Tongue (tissue), 3 donors: ENCODE measurements at places on chromosomes 7 and 10. TPM values are rescaled to one million over a fixed set of nuclear protein-coding genes. Genes with fewer than 3 reads are reported as not detected.

Gene MRLN
- 120 TPM for total RNA-seq

Gene MEOX2
- 53.2 TPM for total RNA-seq

Gene TMEM213
- 0.51 TPM for total RNA-seq

Gene PRLHR
- not detected for total RNA-seq

Gene SMKR1
- not detected for total RNA-seq

Gene MBL2
- total RNA-seq: not detected

Gene C10orf71
- 23.3 TPM for total RNA-seq
